ENCODE measurements at places on chromosomes 13 and 19. TPM values are rescaled to one million over a fixed set of nuclear protein-coding genes. Genes with fewer than 3 reads are reported as not detected.
A peak's percentile ranks its signal among the peaks of the same experiment; 100 is the strongest.

DNA sequence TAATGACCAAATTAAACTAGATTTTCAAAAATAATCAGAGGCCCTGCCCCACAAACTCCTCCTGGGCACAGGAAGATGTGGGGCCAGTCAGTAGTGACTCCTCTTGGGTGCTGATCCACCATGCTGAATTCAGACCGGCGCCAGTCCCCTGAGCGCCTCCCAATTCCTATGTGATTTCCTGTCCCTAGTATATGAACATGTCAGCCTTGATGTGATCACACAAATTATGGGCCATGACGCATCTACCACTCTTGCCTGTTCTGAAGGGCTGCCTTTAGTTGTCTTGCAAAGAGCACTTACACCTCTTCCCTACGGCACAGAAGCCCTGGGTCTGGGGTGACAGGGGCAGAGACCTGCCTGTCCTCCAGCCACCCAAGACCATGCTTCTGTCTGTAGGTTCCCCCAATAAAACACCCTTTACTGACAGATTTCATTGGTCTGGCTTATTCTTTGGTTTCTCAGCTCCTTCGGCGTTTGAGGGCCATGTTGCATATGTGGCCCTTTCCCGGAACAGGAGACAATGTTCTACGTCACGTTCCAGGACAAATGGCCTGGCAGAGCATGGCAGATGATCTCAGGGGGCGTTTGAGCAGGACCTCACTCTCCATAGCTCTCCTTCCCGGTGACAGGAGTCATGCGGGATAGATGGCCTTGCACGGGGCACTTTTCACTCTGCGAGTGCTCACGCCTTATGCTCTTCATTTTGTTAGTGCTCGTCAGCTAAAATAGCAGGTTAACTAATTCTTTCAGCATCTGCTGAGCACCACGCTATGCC, 5.6 kb upstream of the ATP11A start:
- H3K36me3 ChIP-seq = no peaks in the 10 kb centered on the region
- no peaks in the 10 kb centered on the region for H3K27me3 ChIP-seq
- no peak overlapping the region for H3K27ac ChIP-seq
- no peak overlapping the region for H3K4me3 ChIP-seq
- H3K4me1 ChIP-seq = peaks cover 5% of the 10 kb centered on the region

- H3K4me3 ChIP-seq = no peak overlapping the region
- no peaks in the 10 kb centered on the region for H3K4me1 ChIP-seq
- no peak for DNase-seq
- H3K36me3 ChIP-seq = no peaks in the 10 kb centered on the region
- H3K27me3 ChIP-seq = no peaks in the 10 kb centered on the region
- no peak overlapping the region for H3K27ac ChIP-seq
Observed at GRCh38 chr19:32658527-32658926, 16.5 kb downstream of the ANKRD27 start.

DNA sequence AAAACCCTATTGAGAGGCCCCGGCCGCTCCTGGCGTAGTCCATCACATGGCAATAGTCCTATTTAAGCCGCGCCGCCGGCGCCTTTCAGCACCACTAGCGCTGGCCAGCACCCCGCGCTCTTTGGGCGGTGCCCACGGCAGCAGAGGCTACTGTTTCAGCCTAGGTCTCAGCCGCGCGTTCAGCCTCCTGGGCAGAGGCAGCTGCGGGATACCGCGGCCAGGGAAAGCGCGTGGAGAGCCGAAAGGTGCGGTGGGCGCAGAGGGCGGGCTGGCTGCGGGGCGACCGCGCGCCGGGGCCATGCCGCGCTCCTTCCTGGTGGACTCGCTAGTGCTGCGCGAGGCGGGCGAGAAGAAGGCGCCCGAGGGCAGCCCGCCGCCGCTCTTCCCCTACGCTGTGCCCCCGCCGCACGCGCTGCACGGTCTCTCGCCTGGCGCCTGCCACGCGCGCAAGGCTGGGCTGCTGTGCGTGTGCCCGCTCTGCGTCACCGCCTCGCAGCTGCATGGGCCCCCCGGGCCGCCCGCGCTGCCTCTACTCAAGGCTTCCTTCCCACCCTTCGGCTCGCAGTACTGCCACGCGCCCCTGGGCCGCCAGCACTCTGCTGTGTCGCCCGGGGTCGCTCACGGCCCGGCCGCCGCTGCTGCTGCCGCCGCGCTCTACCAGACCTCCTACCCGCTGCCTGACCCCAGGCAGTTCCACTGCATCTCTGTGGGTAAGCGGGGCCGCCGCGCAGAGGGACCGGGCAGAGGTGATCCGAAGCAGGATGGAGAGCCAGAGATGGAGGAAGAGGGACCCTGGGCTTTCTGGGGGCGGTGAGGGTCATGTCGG, at the start of gene GSX1:
TSS of gene GSX1 (plus strand) at position 91 of the 826 bp plus-strand sequence. CDS start at position 299, 208 bp downstream.
- H3K27ac ChIP-seq = no peak within 1 kb of the TSS
- H3K36me3 ChIP-seq = no peaks in the 10 kb centered on the region
- no peaks in the 10 kb centered on the region for H3K4me1 ChIP-seq

- DNase-seq = peak; percentile 86
- H3K36me3 ChIP-seq = no peaks in the 10 kb centered on the region
- H3K4me3 ChIP-seq = no peak overlapping the region
- H3K4me1 ChIP-seq = no peaks in the 10 kb centered on the region
Observed at GRCh38 chr19:916645-917322, 349 bp upstream of the KISS1R start.

- H3K27me3 ChIP-seq = no peaks in the 10 kb centered on the region
- peaks cover under 1% of the 10 kb centered on the region for H3K4me1 ChIP-seq
- no peak for DNase-seq
- H3K36me3 ChIP-seq = no peaks in the 10 kb centered on the region
Observed at GRCh38 chr13:50077431-50077830, 62.2 kb downstream of the KCNRG start.

- DNase-seq = no peak
- H3K36me3 ChIP-seq = peaks cover 34% of the 10 kb centered on the region
- no peak overlapping the region for H3K27ac ChIP-seq
- no peaks in the 10 kb centered on the region for H3K4me1 ChIP-seq
- H3K4me3 ChIP-seq = no peak overlapping the region
Observed at GRCh38 chr19:18996796-18997394, 36.4 kb downstream of the SUGP2 start.

DNA sequence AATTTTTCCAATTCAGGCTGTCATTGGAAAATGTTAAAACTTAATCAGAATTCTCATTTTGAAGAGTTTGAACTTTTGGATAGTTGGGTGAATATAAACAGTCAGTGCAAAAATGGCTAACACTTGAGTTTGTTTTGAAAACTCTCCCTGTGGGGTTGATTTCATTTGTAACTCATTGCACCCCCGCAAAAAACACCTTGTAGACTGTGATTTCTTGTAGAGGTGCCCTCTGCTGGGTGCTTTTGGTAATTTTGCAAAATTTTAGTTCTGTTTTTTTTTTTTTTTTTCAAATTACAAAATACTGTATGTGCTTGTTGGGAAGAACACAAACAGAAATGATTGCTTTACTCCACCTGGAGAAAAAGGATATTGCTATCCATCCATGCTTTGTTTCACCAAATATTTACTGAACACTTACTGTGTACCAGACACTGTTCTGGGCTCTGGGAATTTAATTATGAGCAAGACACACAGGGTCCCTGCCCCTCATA, 28.2 kb upstream of the GPI start:
- peaks cover 20% of the 10 kb centered on the region for H3K4me1 ChIP-seq
- H3K36me3 ChIP-seq = peaks cover 21% of the 10 kb centered on the region
- no peak overlapping the region for H3K4me3 ChIP-seq
- DNase-seq = no peak
- peak overlapping the region; percentile 9 for H3K27ac ChIP-seq

Gene FXYD7
- 0.94 TPM for total RNA-seq

Gene PSG6
- not detected for total RNA-seq

Gene RASGRP4
- total RNA-seq = 3.6 TPM

All from kidney (tissue), 22 donors.